ENCODE measurements at places on chromosomes 2 and 18. TPM values are rescaled to one million over a fixed set of nuclear protein-coding genes. Genes with fewer than 3 reads are reported as not detected.

DNA sequence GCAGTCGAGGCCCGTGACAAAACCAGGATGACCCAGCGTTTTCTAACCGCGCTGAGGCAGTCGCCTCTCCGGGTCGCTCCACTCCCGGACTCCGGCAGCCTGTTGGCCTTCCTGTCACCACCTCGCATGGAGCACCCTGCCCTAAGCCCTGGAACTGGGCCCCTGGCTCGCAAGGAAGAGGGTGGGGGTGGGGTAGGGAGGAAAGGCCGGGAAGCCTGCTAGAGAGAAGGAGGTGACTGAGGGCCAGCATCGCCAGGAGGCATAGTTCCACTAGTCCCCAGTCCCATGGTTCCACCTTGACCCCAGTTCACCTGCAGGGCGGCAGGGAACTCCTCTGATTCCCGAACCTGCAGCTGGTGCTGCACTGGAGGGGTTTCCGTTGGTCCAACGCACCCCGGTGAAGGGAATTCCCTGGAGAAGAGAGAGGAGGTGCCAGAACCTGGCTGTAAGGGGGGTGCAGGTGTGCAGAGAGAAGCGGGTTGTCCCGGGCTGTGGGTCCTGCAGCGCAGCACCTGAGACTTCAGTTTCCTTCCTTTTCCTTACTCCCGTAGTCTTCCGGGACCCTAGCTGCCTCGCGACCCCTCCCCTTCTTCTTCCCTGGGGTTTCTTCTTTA is 11.8 kb upstream of the EN1 start:
- no peak for DNase-seq
- H3K4me3 ChIP-seq = no peak overlapping the region
- peaks cover 4% of the 10 kb centered on the region for H3K4me1 ChIP-seq
- H3K36me3 ChIP-seq = no peaks in the 10 kb centered on the region
- no peak overlapping the region for H3K27ac ChIP-seq

The EFR3B gene
- 0.96 TPM for total RNA-seq

DNA sequence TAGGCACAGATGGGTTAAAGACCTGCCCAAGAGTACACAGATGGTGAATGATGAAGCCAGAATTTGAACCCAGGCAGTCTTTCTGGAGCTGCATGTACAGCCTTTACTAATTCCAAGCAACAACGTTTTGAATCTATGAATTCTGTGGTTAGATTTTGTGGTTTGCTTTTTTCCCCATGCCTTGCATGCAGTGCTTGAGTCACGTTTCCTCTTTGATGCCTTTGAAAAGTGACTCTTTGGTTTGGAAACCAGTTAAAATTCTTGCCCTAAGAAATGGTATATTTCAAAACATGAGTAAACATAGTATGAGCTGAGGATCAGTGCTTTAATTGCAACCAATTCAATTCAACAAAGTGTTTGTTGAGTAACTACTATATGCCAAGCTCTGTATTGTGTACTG is 48.2 kb upstream of the PPM1B start:
- no peak overlapping the region for H3K27ac ChIP-seq
- no peaks in the 10 kb centered on the region for H3K4me1 ChIP-seq
- no peak overlapping the region for H3K4me3 ChIP-seq

GRCh38 chr2:181785691-181786344 is 105.5 kb upstream of the NEUROD1 start:
- peak overlapping the region; percentile 92 for H3K27ac ChIP-seq
- peaks cover 83% of the 10 kb centered on the region for H3K4me1 ChIP-seq
- H3K4me3 ChIP-seq = no peak overlapping the region

Measured in HCT116 (cell line).